Activated T-helper 9 cell treated with anti-CD3 and anti-CD28 coated beads, Interleukin-2, amount 50 U/mL, for 16 hours (primary cell): ENCODE measurements at places on chromosomes 1 and 21.

DNA sequence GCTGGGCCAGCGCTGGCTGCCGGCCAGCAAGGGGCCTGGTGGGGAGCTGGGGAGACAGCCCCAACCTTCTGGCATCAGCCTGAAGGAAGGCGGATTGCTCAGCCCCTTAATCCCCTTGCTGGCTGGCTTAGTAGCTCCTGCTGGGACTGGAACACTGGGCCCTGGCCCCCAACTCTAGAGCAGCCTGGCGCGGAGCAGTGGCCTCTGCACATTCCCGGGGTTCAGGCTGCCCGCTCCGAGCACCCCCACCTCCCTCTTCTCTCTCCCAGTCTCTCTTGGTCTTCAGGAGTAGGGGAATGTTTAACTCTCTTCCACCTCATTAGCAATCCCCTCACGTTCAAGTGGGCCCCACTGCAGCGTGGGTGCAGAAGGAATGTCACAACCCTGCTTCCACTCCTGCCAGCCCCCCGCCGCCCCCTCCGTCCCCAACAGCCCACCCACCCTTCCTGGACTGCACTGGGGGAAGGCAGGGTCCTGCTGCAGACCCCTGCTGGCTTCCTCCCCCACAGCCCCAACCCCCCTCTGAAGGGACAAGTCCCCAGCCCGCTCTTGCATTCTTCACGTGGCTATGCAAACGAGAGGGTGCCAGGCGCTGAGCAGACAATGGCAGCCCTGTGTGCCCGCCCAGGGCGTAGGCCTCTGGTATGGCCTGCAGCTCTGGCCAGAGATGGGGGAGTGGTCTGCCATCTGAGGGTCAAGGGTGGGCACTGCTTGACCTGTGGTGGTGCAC, 980 bp upstream of the CLDN19 start:
- no peak for DNase-seq

GRCh38 chr1:241079047-241079446, 278.0 kb downstream of the RGS7 start:
- DNase-seq: no peak

DNA sequence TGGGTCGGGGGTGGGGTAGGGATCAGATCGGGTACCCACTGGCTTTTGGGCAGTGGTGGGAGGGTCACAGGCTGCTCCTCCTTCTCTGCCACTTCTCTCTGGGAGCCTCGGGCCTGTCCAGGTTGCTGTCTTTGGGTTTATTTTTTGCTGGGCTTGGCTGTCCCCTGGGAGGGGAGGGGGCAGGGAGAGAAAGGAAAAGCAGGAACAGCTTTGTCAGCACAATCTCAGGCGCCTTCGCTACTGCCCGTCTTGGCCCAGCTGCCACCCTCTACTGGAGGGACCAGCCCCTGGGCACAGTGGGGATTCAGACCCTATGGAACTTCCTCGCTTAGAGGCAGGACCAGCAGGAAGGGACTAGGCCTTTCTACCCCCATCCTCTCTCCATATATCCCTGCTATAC, 8.4 kb downstream of the KCNQ4 start:
- no peak for DNase-seq

GRCh38 chr1:172977296-172978017, 73.3 kb downstream of the TNFSF18 start:
- no peak for DNase-seq

GRCh38 chr1:111191496-111191895, 8.9 kb downstream of the DENND2D start:
- DNase-seq: no peak

- no peak for DNase-seq
These were observed 8.7 kb upstream of the CADM3 start for GRCh38 chr1:159162516-159163265.

DNA sequence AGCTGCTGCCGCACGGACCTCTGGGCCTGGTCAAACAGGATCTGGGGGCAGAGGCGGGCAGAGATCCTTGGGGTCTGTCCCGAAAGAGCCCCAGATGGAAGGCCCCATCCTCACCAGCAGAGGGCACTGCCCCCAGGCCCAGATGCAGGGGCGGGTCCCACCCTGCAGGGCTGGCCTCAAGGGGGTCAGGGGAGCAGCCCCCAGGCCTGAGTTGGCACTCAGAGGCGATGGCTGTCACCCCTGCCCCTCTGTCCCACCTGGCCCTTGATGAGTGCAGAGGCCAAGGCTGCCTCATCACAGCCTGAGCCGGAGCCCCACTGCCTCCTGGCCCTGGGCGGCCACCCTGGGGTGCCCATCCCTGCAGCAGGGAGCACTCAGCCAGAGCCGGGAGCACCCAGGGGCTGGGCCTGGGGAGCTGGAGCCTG, 5.7 kb downstream of the ACAP3 start:
- DNase-seq: no peak

- DNase-seq: no peak
These were observed 2.4 kb downstream of the SLC27A3 start for GRCh38 chr1:153777648-153778047.

DNA sequence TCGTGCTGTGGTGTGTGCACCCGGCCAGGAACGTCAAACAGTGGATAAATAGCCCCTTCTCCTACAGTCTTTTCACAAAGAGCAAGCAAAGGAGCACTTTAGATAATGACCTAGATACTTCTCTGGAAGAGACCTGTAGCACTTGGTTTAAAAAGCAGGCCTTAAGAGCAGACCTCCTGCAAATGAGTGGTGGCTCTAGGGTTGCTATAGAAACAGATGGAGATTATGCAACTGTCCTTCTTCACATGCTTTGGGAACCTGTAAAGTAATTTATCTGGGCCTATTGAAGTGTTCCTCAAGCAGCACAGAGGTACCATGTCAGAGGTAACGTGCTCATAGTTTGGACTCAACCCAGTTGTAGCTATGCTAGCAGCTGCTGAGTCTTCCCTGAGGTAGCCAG, 208.2 kb upstream of the KIAA0040 start:
- DNase-seq: no peak

GRCh38 chr1:5345556-5345955, 646.7 kb downstream of the NPHP4 start:
- no peak for DNase-seq

- no peak for DNase-seq
These were observed 55.8 kb downstream of the SLC27A3 start for GRCh38 chr1:153831026-153831425.

DNA sequence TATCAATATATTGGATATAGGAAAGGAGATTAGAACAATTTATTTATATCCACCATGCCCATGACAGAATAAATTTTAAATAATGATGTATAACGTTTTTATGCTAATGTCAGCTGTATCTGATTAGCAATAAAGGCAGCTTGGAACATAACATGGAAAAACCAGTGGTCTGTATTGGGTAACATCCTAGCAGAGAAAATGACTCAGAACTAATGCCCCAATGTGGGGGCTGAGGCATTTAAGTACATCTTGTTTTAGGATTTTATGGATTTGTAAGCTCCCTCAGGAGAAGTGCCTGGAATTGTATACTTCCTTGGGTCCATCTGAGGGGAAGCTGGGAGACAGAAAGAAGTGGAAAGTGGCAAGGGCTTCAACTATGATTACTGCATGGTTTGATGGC, 82.3 kb downstream of the HMCN1 start:
- DNase-seq: no peak

DNA sequence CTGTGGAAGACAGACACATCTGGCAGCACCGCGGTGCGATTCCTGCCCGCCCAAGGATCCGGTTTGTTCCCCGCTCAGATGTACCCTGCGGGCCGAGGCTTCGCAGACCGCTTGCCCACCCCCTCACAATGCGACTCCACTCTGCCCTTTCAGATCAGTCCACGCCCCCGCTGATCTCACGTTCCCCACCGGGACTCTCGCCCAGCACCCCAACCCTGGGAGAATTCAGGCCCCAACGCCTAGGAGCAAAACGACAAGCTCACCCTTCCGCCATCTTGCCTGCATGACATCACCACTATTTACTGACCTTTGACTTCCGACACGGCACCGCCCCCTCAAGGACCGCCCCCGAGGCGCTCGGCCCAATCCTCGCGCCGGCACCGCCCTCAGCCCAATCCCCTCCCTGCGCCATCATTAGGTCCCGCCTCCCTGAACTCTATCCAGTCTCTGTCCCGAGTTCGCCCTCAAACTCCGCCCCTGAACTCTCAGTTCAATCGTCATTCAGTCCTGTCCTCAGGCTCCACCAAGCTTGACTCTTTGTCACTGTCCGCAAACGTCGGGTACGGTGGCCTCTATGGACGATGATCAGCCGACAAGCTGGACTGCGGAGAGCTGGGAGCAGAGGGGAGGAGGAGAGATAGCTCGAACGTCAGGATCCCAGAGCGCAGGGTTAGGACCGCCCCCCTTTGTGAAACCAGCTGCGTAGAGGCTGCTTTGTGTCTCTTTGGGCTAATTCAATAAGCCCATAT, at the start of gene BSDC1:
Gene BSDC1 (minus strand): TSS at position 301 of the 749 bp plus-strand sequence. CDS start 27 bp downstream, at position 274.
- DNase-seq: peak; percentile 94

DNA sequence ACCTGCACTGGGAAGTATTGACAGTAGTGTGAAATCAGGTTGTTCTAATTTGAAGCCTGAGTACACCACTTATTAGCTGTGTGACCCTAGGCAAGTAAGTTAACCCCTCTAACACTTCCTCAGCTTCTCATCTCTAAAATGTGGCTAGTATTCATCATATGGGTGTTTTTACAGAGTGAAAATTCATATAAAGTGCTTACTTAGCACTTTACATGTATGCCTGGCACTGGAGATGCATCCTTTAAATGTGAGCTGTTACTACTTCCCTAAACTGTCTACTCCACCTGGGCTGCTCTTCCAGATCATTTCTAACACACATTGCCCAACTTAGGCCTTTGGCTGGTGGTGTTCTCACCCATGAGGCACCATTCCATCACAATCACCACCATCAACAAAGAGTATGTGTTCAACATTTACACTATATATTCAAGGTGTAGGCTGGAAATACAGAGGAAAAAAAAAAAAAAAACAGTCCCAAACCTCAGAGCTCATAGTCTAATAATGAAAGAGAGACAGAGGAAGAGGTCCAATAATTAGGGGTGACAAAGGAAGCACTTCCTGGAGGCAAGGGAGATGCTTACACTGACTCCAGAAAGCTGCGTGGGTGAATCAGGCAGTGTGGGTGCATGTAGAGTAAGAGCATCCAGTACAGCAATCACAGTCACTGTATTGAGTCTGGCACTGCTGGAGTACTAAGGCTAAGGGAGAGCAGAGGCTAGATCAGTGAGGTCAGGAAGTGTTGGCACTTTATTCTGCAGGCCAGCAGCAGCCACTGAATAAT, 3.6 kb downstream of the STX6 start:
- no peak for DNase-seq

DNA sequence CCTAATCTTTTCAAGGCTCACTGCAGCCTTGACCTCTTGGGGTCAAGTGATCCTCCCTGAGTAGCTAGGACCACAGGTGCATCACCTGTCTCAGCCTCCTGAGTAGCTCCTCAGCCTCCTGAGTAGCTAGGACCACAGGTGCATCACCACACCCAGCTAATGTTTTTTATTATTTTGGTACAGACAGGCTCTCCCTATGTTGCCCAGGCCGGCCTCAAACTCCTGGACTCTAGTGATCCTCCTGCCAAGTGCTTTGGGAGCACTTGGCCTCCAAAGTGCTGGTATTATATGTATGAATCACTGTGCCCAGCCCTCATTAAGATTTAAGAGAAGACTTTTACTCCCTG, 58.5 kb upstream of the S1PR1 start:
- no peak for DNase-seq

DNA sequence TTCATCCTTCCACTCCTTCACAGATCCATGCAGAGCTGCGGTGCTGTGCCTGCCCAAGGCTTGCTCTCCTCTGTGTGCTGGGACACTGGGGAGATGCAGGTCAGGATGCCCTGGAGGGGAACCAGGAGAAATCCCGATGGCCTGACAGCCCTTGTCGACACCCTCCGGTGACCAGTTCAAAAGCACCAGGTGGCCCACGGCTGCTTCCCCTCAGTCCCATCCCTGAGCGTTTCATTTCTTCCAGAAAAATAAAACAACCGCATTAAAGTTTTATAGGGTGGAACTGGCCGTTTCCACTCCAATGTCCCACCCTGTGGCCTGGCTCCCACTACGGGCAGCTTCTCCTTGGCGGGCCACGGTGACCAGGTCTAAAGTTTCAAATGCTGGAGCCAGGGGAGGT, 48.3 kb downstream of the SLC66A1 start:
- no peak for DNase-seq

DNA sequence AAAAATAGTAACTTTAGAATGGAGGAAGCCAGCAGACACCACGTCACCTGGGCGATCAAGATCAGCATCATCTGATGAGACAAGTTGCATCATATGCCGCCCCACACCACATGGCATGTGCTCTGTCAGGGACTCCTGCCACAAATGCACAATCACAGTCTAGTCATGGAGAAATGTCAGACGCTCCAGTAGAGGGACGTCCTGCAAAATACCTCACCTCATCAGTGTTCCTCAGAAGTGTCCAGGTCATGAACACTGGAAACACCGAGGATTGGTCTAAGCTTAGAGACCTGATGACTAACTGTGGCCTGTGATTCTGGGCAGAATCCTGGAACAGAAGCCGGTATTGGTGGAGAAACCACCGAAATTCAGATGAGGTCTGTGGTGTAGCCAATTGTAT, 14.3 kb downstream of the ADARB1 start:
- DNase-seq: no peak

GRCh38 chr1:39026866-39027507, 837 bp downstream of the NDUFS5 start:
- DNase-seq: no peak

- DNase-seq: no peak
These were observed 30.2 kb downstream of the TMPRSS2 start for GRCh38 chr21:41477641-41478318.

DNA sequence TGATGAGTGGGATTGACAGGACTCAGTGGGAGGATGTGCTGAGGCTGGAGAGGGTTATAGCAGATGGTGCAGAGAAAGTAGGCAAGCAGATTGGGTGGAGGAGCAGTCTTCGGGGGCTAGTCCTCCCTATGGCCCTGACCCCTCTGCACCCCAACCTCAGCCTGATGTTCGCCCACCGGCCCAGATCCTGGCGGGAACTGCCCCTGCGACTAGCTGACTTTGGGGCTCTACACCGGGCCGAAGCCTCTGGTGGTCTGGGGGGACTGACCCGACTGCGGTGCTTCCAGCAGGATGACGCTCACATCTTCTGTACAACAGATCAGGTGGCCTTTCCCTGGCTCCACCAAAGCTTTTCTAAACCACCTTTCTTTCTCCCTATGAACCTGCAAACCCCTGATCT, 9.6 kb upstream of the ECM1 start:
- no peak for DNase-seq

DNA sequence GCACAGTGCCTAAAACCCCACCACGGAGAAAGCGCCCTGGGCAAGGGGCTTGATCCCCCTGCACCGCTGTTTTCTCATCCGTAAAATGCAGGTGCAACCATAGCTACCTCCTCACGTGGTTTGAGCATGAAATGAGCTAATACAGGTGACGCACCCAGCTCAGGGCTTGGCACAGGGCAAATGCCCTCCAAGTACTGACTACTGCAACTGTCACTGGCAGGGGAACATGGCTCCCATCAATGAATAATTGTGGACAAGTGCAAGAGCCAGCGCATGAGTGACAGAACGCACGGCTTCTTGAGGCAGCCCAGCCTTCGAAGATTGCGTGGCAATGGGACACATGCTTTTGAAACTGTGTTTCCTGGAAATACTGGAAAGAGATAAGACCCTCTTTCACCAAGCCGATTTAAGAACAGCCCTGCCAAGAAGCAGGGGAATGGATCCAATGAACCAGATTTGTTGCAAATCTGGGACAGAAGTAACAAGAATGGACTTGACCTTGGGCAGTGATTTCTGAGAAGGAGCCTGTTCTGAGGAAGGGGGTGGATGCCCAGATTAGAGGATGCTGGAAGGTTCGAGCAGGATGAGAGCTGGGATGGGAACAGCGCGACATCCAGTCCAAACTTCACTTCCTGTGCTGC, 92.8 kb upstream of the IFFO2 start:
- DNase-seq: no peak
